ENCODE measurements at places on chromosomes 1 and 21. TPM values are rescaled to one million over a fixed set of nuclear protein-coding genes. Genes with fewer than 3 reads are reported as not detected.

The ANKRD34A gene
- 5.2 TPM for total RNA-seq

DNA sequence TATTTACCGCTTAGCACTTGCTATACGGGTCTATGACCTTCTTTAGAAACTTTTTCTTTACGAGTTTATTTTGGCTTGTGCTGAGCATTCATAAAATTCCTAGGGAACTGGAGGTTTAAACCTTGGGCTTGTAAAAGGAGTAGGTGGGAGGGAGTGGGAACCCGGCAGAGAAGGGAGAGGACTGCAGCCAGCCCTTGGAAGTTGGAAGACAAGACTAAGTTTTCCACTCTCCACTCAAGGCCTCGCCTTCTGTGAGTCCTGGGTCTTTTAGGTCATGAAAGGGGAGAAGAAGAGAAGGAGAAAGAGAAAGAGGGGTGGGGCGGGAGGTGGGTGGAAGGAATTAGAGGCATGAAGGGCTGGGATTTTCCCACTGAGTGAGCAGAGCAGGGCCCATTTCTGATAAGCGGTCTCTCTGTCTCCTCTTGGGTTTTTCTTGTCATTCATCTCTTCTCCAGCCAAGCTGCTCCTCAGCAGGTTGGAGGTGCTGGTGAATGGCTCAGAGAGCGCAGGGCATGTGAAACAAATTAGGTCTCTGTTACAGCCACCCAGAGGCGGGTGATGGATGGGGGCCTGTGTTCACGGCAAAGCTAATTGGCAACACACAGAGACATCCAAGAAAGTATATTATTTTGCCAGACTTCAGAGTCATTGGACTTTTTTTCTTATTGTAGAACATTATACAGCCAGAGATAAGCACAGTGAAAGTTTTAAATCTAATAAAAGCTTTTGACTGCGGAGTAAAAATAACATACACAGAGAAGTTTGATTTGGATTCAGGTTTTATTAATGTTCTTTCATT, 247.3 kb downstream of the FOXD2 start:
- no peak for DNase-seq

GRCh38 chr1:7363450-7363849, 407.6 kb upstream of the VAMP3 start:
- DNase-seq, result no peak

The FLG2 gene
- total RNA-seq, result not detected

GRCh38 chr1:196450143-196451095, 157.8 kb downstream of the KCNT2 start:
- DNase-seq, result no peak

The ATP6V1G3 gene
- total RNA-seq, result not detected

DNA sequence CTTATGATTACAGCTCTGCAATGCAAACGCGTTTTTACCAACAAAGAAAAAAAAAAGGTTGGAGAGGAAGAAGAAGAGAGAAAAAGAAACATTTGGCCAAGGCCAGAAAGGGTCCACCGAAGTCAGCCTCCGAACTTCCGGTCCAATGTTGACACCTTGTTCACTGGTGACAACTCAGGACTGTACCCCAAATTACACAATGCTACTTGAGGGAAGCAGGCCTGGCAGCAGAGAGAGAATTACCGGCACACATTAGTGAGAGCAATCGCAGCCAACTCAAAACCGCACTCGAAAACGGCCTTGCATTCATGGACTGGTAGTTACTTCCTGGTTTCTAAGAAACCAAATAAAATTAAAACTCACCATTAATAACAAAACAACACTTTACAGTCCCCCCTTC, 652.5 kb downstream of the KIF26B start:
- peak; percentile 80 for DNase-seq

DNA sequence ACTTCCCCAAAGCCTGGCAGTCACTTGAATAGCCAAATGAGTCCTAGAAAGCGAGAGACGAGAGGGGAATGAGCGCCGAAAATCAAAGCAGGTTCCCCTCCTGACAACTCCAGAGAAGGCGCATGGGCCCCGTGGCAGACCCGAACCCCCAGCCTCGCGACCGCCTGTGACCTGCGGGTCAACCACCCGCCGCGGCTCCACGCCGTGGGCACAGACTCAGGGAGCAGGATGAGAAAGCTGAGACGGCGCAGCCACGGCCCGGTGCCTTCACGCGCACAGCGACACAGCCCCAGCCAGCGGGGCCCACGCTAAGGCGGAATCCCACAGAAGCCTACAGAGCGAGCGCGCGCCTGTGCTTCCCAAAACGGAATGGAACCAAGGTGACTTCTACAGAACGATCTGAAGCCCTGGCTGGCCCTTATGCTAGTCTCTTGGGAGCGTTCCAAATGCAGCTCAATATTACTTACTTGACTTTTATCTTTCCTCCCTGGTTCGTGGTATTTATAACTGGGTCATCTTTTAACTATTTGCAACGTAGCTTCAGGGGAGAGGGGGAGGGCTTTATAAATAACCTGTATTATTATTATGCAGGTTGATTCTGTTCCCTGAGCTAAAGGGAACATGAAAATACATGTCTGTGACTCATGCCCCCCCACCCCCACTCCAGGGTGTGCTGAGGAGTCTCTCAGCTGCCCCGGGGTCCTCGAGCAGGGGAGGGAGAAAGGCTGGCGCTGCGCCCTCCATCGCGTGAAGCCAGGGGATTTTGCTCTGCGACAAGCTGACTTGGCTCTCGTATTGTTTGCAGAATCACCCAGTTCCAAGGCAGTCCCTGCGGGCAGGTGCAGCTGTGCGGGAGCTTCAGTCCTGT, 1.7 kb downstream of the TSPEAR start:
- no peak for DNase-seq

DNA sequence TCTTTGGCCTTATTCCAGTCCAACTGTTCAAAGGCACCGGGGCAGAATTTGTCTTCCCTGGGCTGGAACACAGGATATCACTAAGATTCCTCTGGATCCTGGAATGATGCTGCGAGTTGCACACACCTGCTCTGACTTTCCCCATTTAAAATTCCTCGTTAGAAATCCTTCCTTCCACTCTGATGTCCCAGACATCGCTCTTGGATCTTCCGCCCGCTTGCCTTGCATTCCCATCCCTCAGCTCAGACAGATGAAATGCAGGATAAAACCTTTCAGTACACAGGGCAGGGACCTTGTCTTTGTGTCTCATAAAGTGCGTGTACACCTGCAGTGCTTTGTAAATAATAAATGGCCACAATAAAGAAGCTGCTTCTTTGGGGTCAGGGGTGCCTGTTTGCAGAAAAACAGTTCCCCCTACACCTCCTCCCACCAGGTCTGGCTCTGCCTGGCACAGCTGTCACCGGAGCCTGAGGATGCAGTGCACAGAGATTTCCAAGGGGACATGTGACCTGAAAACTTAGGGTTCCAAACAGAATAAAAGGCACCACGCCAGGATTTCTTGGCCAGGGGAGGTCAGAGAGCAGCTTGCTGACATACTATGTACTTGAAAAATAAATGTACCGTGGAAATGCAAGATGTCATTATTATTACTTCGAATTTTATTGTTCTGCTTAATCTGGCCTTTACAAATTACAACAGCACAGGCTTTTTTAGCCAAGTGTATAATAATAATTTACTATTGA, 62.9 kb upstream of the SYT6 start:
- no peak for DNase-seq

DNA sequence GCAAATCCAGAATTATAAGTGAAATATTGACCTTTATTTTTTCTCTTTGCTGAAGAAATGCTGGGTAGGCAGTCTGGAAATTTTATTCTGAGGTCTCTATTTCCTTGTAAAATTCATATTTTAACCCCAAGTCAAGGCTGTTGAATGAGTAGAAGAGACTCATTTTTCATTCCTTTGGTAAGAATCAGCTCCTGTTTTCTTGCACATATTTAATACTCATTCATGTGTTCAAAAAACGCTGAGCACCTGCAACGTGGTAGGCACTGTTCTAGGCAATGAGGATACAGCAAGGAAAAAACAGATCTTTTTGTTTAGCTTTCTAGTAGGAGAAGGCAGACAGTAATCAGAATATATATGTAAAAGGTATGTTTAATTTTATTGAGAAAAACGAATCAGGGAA, 1.5 kb downstream of the PRKAA2 start:
- DNase-seq, result no peak

DNA sequence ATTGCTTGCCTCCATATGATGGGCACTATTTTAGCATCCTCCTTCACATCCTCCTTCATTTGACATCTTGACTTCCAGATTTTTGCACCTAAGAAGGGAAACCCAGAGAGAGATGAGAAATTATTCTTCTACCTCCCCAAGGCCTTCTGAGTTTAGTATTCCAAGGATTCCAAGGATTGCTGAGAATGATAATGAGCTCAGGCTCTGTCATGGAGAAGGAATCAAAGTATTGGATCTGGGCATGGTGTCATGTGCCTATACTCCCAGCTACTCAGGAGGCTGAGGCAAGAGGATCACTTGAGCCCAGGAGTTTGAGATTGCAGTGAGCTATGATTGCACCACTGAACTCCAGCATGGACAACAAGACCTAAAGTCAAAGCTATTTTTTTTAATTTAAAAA, 26.6 kb upstream of the ZNF281 start:
- no peak for DNase-seq

DNA sequence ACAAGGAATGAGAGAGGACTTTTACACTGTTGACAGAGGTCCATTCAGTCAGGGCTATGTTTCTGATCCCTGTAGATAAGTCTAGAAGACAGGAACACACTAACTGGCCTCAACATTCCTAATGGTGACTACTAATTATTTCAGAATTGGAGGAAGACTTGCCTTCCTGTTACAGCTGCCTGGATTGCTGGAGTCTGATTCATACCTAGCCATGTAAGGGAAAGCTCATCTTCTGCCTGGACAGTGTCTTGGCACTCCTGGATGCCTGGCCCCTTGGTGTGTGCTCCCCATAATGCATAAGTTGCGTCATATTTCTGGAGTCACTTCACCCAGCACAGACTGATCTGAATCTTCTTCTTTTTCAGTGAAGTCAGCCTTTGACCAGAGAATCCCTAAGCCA, 326.0 kb upstream of the RUNX1 start:
- DNase-seq, result no peak

The CNR2 gene
- total RNA-seq, result 15.1 TPM

DNA sequence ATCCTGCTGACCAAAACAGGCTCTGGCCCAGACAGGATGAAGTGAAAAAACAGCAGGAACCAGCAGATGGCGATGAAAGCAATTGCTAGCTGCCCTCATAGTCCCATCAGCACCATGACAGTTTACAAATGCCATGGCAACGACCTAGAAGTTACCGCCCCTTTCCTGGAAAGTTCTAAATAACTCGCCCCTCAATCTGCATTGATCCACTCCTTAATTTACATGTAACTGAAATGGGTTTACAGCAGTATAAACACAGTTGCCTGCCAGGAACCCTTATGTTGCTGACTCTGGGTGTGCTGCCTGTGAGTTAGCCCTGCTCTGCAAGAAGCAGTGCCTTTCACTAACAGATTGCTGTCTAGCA, 65.5 kb upstream of the CR1L start:
- peak; percentile 17 for DNase-seq

- no peak for DNase-seq
Observed at GRCh38 chr1:179121159-179121938, 39.5 kb downstream of the TOR3A start.

- no peak for DNase-seq
Observed at GRCh38 chr1:164914208-164914607, 355.2 kb downstream of the PBX1 start.

DNA sequence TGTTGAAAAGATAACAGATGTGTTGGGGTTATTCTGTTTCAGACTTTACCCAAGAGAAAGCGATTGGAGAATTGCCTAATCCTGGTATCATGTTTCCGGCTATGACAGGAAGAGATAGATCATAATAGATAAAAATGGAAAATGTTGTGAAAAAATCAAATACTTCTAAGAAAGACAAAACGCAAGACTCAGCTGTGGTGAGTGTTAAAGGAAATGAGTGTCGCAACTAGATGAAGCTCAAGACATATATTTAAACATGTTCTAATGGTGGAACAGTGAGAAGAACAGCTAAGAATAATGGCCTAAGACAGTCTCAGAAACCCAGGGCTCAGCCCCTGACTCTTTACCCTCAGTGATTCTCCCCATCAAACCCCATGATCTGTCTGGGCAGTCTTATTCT, 426.7 kb upstream of the RUNX1 start:
- no peak for DNase-seq

Data from GM12878 (cell line).